SJCRH30 (cell line): ENCODE measurements at places on chromosomes 2 and 18. TPM values are rescaled to one million over a fixed set of nuclear protein-coding genes. Genes with fewer than 3 reads are reported as not detected.

LYG1 gene
- 0.61 and 1.3 TPM in 2 replicates for total RNA-seq

PTPRN gene
- total RNA-seq: not detected in 2 replicates

PAIP2B gene
- 2.8 and 3.1 TPM in 2 replicates for total RNA-seq

LRRC30 gene
- not detected in 2 replicates for total RNA-seq

BOLL gene
- 0.38 and 0.51 TPM in 2 replicates for total RNA-seq

MAL gene
- total RNA-seq: not detected in 2 replicates

DAPL1 gene
- not detected in 2 replicates for total RNA-seq

SCN7A gene
- 0.13 and 0.18 TPM in 2 replicates for total RNA-seq

PJVK gene
- total RNA-seq: 1.3 TPM in 2 replicates

L3MBTL4 gene
- total RNA-seq: not detected in 2 replicates

DYNAP gene
- total RNA-seq: not detected in 2 replicates

SERPINB4 gene
- total RNA-seq: not detected in 2 replicates

RABL2A gene
- 5.2 and 7.5 TPM in 2 replicates for total RNA-seq

FIGN gene
- 7.2 and 7.3 TPM in 2 replicates for total RNA-seq

COL4A3 gene
- total RNA-seq: 0.03 and 0.34 TPM in 2 replicates

INPP5D gene
- total RNA-seq: 0.47 and 0.68 TPM in 2 replicates

SPAST gene
- 38.4 and 41.0 TPM in 2 replicates for total RNA-seq

PKDCC gene
- total RNA-seq: 361 and 363 TPM in 2 replicates

FAM117B gene
- total RNA-seq: 4.6 and 5.8 TPM in 2 replicates
